ENCODE measurements at places on chromosomes 16 and 17.

- DNase-seq = no peak
These were observed 17.4 kb downstream of the DUSP14 start for GRCh38 chr17:37507111-37507510.

GRCh38 chr17:13740686-13741085 lies 139.0 kb upstream of the HS3ST3A1 start:
- DNase-seq = no peak

DNA sequence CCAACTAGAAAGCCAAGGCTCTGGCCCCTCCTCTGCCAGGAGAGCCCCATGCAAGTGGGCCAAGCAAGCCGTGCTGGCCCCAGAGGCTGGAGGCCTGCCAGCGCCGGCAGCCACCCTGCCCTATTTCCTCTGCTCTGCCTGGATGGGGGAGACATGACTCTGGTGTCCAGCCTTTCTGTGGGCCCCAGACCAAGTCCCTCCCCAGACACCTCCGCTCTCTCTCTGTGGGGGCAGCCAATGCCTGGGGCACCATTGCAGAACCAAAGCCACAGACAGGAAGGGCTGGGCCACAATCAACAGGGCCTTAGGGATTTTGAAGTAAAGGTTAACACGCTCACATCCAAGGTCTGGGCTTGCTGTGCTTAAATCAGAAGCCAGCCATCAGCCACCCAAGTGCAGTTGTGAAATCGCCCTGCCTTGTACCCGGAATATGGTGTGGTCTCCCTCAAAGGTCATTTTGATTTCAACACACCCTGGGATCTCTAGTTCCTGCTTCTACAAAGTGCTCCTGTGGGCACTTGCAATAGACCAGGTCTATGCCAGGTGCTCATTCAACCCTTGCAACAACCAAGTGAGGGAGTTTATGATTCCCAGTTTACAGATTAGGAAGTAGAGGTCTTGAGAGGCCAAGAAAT lies 63.5 kb upstream of the TEX2 start:
- DNase-seq = no peak

- no peak for DNase-seq
These were observed 117.9 kb upstream of the AXIN2 start for GRCh38 chr17:65679165-65679845.

GRCh38 chr17:33686171-33686570 lies 393.1 kb upstream of the ASIC2 start:
- DNase-seq = no peak

DNA sequence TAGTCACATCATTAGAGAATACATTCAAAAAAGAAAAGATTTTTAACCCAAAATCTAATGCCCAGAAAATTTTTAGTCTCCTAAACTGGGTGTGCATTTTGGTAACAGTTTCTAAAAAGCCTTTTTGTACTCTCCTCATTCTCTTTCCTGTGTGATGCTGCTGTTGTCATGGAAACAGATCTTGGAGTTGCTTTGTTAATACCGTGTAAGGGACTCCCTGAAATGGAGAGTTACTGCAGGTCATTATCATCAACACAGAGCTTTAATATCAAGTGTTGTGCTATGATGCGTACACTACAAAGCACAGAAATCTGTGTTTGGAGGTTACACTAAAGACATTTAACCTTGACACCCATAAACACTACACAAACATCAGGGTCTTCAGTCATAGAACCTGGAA lies 216.3 kb downstream of the PRKCA start:
- no peak for DNase-seq

DNA sequence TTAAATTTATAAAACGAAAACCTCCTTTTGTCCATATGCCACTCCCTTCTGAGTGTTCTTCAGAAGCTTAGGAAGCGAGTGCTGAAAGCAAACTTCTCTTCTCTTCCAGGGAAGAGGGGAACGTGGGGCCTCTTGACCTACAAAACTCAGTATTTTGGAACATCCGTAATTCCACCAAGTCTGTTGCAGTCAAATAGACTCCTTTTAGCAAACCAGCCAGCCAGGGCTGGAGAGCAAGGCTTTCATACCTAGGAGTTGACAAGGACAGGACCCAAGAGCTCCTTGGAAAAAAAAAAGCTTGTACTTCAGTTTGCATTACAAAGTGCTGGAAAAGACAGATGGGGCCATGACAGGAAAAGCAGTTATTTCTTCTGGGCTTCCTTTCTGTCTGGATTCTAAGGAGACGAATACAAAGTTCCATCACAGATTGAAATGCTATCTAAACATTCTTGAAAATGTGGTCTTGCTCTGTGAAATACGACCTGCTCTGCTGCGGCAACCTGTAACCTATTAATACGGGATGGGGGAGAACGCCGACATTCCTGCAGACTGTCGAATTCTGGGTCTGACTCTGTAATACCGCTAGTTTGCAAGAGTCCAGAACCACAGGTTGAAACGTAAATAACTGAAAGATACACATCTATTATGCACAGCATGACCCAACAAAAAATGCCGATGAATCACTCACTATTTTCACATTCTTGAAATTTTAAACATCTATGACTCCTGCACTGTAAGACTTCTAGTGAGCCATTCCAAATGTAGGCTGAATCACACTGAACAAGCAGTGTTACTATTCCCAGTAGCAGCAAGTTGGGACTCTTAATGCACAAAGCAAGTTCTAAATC lies 20.6 kb downstream of the VPS53 start:
- DNase-seq = no peak
